ENCODE measurements at places on chromosomes 1 and 21. TPM values are rescaled to one million over a fixed set of nuclear protein-coding genes. Genes with fewer than 3 reads are reported as not detected.

- H3K4me1 ChIP-seq, result no peaks in the 10 kb centered on the region
- DNase-seq, result no peak
- no peaks in the 10 kb centered on the region for H3K27me3 ChIP-seq
- H3K36me3 ChIP-seq, result no peaks in the 10 kb centered on the region
Measured at GRCh38 chr1:232166942-232167341, 463.0 kb downstream of the SIPA1L2 start.

- no peaks in the 10 kb centered on the region for H3K27me3 ChIP-seq
- H3K4me3 ChIP-seq, result no peak overlapping the region
- H3K27ac ChIP-seq, result no peak overlapping the region
- no peak for DNase-seq
- H3K36me3 ChIP-seq, result no peaks in the 10 kb centered on the region
Measured at GRCh38 chr1:230155021-230155420, 88.0 kb downstream of the GALNT2 start.

DNA sequence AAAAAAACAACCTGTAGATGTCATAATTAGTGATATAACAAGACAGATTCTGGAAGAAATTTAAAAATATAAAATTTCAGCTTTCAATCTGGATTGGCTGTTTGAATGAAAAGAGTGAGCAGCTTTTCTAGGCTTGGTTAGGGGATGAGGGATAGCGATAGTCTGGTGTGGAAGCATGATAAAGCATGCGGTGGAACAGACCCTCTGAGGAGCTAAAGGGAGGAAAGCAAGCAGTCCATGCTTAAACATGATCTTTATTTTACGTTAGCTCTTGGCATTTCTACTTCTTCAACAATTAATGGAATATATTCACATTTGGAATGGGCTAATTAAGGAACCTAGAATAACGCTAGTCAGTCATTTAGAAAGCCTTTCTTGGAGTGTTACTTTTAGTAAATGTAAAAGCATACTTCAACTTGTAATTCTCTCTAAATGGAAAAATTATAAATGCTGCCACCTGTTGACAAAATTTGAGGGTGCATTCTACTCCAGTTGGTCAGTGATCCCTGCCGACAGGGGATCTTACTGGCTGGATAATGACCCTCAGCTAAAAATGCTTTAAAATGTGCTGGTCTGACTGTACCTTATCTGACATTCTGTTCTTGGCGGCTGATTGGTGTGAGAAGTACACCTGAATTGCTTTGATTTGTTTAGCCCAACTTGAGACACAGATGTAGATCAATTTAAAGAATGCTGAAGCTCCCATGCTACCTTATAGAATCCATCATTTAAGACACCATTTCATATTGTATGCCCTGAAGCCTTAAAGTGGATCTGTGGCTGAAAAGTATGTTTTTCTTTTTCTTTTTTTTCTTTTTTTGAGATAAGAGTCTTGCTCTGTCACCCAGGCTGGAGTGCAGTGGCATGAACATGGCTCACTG, 61.2 kb downstream of the AK4 start:
- no peaks in the 10 kb centered on the region for H3K4me1 ChIP-seq
- no peaks in the 10 kb centered on the region for H3K36me3 ChIP-seq
- DNase-seq, result peak; percentile 16

DNA sequence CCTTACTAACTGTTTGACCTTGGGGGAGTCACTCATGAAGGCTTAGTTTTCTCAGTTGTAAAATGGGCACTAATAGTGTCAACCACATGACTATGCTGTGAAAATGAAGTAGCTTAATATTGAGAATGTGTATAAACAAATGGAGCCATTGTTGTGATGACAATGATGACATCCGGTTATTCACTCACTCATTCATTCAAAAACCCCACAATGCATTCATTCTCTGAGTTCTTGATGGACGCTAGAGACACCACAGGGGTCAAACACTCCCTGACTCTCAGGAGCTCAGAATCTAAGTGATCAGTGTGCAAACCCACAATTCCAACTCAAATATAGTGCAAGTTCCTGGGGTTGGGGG, 138.9 kb downstream of the FOXD2 start:
- H3K27ac ChIP-seq, result no peak overlapping the region
- H3K4me1 ChIP-seq, result peaks cover 9% of the 10 kb centered on the region
- DNase-seq, result no peak
- no peaks in the 10 kb centered on the region for H3K36me3 ChIP-seq
- H3K27me3 ChIP-seq, result no peaks in the 10 kb centered on the region
- H3K4me3 ChIP-seq, result no peak overlapping the region

Gene SPRR2B
- not detected for total RNA-seq

Gene FCRL5
- total RNA-seq, result 0.20 TPM

DNA sequence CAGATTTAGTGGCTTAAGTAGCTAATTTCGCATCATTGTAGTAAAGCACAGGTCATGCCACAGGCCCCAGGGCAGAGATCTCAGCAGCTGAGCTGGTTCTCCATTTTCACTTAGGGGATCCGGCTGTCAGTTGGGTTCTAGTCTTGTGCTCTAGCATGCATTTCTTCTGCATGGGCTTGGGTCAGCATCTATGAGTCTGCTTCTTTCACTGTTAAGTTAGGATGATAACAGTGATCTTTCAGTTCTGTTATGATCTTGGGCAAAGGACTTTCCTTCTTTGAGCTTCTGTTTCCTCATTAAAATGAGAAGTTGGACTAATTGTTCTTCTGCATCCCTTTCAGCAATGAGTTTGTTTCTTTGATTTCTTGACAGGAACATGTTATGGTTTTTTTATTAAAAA, 123.6 kb upstream of the DNAH14 start:
- no peak overlapping the region for H3K4me3 ChIP-seq
- H3K4me1 ChIP-seq, result no peaks in the 10 kb centered on the region
- no peak for DNase-seq
- H3K27ac ChIP-seq, result no peak overlapping the region
- H3K27me3 ChIP-seq, result no peaks in the 10 kb centered on the region

Gene PADI2
- total RNA-seq, result 232 TPM

Gene TGFB2
- 0.41 TPM for total RNA-seq

DNA sequence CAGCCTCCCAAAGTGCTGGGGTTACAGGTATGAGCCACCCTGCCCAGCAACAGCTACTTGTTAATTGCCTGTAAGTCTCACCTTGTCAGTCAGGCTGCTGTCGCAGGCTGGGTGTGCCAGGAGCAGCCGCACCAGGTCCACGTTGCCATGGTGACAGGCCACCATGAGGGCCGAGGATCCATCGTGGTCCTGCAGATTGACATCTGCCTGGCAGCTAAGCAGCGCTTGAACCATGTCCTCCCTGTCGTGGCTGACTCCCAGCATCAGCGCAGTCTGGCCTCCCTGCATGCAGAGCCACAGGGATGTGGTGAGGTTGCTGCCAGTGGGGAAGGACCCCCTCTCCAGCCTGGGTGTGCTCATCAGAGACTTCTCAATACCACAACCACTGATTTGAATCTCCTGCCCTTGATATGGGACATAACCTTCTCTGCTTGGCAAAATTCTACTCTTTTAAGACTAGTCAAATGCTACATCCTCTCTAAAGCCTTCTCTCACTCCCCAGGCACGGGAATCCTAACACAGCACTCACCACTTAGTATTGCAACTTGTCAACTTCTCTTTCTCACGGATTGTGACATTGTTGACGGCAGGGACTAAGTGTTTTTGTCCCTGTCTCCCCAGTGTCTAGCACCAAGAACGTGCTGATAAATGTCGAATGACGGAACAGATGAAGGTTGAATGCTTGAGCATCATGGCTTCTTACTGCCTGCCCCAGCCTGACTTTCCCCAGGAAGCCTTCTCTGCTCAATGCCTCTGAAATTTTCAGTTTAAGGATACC, 52.9 kb downstream of the L1TD1 start:
- no peaks in the 10 kb centered on the region for H3K27me3 ChIP-seq
- no peak overlapping the region for H3K4me3 ChIP-seq
- H3K27ac ChIP-seq, result no peak overlapping the region

DNA sequence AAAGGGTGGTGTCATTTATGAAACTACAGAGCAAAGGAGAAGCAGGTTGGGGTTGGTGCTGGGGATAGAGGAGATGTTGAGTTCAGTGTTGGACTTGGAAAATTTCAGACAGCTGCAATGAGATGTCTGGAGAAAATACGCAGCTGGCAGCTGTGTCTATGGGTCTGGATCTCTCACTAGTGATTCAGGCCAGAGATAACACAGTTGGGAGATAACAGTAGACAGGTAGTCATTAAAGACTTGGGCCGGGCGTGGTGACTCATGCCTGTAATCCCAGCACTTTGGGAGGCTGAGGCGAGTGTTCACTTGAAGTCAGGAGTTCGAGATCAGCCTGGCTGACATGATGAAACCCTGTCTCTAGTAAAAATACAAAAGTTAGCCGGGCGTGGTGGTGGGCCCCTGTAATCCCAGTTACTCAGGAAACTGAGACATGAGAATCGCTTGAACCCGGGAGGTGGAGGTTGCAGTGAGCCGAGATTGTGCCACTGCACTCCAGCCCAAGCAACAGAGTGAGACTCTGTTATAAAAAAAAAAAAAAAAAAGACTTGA, 2.5 kb upstream of the TFAP2E start:
- H3K27ac ChIP-seq, result no peak overlapping the region
- no peak overlapping the region for H3K4me3 ChIP-seq
- H3K36me3 ChIP-seq, result no peaks in the 10 kb centered on the region

Gene TRIM58
- 10.8 TPM for total RNA-seq

GRCh38 chr1:245207801-245208200, 53.0 kb downstream of the KIF26B start:
- no peak for DNase-seq
- H3K4me3 ChIP-seq, result no peak overlapping the region
- no peaks in the 10 kb centered on the region for H3K4me1 ChIP-seq
- H3K27ac ChIP-seq, result no peak overlapping the region
- no peaks in the 10 kb centered on the region for H3K36me3 ChIP-seq

GRCh38 chr1:86067626-86068025, 88.9 kb downstream of the COL24A1 start:
- DNase-seq, result no peak
- H3K4me3 ChIP-seq, result no peak overlapping the region
- H3K4me1 ChIP-seq, result no peaks in the 10 kb centered on the region
- H3K27me3 ChIP-seq, result no peaks in the 10 kb centered on the region

Gene SPRR5
- not detected for total RNA-seq

Gene VAV3
- total RNA-seq, result 103 TPM

Gene DAB1
- total RNA-seq, result not detected

Gene CAMTA1
- total RNA-seq, result 117 TPM

DNA sequence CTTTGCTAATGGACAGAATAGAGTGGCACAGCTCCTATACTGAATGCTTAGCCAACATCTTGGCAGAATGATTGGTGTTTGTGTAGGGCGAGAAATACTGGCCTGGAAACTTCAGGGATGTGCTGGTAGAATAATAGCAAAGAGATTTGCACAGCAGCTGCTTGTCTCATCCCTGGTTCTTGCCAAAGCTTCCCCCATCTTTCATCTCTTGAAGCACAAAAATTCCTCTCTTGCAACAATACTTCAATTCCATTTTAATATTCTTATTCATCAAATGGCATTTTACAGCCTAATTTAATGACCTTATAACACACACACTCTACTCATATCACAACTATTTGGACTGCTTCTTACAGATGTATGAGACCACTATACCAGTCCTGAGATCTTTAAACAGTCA, 37.7 kb downstream of the LHX8 start:
- H3K4me3 ChIP-seq, result no peak overlapping the region
- DNase-seq, result no peak
- no peaks in the 10 kb centered on the region for H3K36me3 ChIP-seq
